ENCODE measurements at places on chromosomes 11 and 22.

DNA sequence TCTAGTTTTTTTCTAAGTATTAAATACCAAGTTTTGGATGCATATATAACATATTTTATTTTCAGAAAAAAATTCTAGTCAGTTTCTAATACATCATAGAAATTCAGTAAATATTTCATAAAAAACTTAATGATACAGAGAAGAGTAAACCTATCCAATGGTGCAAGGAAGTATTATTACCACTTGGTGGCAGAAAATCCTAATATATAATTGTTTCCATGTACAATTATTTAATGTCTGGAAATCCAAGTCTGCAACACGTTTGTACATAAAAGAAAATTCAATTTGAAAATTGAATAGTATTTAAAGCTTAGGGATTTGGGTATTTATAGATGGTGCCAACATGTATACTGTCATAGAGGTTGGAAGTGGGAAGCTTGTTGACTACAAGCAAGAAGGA, 127.0 kb downstream of the TRPC6 start:
- DNase-seq = no peak

DNA sequence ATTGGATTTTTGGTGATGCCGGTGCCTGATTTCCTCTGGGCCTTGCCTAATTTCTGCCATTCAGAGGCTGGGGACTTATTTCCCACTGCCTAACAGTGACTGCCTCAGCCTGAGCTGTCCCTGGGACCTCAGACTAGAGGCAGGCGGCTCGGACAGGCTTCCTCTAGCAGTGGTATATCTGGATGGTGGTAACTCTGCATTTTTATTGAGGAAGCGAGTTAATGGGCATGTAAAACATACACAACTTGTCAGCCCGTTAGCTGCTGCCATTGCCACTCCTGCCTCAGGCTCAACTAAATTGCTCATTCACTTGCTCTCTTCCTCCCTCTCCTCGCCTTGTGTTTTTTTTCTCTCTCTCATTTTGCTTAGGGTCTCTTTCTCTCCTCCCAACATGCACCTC, 561.6 kb downstream of the BUD13 start:
- DNase-seq = no peak

DNA sequence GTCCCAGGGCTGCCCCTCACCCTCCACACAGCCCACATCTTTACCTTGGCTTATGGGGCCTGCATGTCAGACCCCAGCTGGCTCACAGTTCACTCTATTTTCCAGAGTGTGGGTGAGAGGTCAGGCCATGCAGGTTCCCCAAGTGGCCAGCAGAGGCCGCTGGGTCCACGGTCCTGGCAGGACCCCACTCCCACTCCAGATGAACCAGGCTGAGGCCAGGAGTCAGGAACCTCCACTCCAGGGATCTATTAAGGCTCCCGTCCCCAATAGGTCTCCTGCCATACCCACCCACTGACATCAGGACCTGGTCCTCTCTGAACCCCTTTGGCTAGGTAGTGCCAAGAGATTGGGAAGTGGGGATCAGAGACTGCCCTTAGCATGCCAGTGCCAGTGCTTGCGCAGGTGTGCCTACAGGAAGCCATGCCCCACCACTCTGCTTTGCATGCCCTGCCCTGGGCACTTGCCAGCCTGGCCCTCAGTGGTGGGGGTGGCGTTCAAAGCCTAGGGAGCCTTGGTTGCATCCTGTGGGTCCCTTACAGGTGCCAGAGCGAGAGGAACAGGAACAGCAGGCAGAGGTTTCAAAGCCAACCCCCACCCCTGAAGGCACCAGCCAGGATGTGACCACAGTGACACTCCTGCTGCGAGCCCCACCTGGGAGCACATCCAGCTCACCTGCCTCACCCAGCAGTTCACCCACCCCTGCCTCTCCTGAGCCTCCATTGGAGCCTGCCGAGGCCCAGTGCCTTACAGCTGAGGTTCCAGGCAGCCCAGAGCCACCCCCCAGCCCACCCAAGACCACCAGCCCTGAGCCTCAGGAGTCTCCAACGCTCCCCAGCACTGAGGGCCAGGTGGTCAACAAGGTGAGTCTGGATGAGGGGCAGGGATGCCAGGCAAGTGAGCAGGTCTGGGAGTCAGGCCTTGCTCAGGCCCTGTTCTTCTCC, 8.3 kb downstream of the SMTN start:
- DNase-seq = no peak

DNA sequence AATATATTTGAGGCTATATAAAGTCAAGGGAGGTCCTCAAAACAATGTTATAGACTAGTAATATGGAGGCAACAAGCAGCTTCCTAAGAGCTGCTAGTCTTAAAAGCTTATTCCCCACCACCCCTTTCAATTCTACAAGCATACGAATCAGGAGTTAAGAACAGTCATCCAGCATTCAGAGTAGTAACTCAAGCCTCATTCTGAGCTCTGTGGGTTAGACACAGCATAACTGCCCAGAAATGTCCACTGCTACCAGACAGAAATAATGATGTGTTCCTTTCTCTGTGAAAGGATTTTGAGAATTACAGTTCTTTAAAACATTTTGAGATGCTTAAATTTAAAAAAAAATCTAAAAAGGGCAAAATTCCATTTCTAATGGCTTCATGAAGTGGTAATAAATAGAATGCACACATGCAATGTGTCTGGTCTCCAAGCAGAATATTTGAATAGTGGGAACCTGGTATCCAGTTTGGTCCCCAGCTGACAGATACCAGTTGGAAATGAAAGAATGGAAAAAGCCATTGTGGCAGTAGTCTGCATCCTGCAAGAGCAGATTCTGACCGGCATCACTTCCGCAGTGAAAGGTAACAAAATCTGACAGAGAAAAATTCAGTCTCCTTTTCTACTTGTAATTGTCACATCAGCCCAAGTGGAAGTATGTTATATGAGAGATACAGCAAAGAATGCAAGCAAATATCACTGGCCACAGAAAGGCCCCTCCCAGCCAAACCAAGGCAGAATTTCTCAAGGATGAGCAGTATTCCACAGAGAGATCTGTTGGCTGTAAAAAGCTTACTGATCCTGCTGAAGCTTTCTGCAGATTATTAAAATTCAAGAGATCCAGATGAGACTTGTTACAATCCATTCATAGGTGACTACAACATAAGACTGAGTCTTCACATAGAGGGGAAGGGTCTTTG, 310.8 kb upstream of the PITPNB start:
- DNase-seq = peak; percentile 87

GRCh38 chr22:49088801-49089791, 738.6 kb downstream of the BRD1 start:
- no peak for DNase-seq

DNA sequence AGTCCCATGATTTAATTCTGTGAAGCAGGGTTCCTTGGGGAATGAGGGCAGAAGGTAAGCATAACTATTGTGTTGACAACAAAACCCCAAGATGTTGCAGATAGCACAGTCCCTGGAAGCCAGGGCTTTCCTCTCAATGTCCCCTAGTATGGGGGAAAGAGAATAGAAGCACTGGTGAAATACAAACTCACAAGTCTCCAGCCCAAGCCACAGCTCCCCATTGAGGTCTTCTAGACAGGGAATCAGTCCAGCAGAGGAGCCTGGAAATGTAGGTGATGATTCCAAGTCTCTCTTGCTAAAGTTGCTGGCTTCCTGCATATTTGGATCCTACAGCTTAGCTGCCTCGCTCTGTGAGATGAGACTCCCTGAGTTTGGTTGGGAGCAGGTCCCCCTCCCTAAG, 31.7 kb upstream of the DRD2 start:
- no peak for DNase-seq

DNA sequence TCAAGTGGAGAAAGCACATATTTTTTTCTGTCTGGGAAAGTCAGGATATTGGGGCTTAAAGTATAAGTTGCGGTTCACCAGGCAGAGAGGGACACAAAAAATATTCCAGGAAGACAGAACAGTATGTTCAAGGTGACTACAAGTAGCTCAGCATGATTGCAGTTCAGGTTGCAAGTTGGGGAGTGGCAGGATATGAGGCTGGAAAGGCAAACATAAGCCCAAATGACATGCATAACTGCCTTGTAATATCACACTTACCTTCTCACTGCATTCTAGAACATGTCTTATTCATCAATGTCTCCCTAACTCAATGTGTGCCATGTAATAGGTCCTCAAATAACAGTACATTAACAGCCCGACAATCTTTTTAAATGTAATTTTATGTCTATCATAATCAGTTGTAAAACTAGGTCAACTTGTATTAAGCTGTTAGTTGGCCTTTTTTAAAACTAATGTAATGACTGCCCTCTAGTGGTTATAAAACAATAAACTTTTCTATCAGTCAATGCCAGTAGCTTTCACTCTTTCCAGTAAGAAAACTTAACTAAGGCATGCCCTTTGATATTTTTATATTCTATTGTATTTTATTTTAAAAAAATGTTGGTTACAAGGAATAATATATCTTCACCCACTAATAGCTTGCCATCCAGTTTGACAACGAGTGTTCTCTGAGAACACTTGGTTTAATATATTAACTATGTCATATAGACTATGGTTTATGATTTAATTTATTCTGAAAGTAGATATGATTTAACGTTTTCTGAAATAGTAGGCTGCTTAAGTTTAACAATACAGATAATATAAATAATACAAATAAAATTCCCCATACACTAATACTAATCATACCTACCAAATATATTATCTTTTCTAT, 39.4 kb upstream of the CFAP300 start:
- peak; percentile 52 for DNase-seq

DNA sequence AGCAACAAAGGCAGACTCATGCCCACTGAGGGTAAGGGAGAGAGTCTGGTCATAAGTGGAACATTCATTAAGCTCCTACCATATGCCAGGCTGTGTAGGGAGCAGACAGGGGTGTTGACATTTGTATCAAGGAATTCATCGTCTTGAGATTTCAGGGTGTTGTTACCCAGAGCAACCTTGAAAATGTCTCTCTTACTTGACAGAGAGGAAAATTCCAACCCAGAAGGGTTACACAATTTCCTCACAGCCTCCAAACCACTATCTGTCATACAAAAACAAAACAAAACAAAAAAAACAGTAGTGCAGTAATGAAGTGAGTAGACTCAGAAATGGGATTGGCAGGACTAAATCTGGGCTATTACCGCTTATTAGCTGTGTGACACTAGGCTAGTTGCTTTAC, 113.2 kb downstream of the MIAT start:
- peak; percentile 55 for DNase-seq

- no peak for DNase-seq
Measured at GRCh38 chr11:127875131-127875530, 712.2 kb downstream of the ETS1 start.

- no peak for DNase-seq
Measured at GRCh38 chr22:47433627-47434026, 671.2 kb downstream of the TBC1D22A start.

DNA sequence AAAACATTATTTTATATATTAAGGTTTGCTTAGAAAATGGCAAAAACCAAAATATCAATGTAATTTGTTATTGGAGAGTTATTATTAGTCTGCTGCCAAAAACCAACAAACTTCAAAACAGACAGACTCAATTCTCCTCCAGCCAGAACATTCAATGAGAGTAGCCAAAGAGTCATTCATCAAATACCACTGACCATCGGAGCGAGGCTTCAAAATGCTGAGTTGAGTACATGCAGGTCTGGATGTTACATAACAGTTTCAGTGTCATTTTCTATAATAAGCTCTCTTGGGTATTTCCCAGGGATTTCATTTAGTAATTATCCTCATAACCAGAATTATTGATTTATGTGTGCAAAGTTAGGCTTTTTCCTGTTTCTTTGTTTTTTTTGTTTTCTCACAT, 42.6 kb downstream of the CHST1 start:
- no peak for DNase-seq

DNA sequence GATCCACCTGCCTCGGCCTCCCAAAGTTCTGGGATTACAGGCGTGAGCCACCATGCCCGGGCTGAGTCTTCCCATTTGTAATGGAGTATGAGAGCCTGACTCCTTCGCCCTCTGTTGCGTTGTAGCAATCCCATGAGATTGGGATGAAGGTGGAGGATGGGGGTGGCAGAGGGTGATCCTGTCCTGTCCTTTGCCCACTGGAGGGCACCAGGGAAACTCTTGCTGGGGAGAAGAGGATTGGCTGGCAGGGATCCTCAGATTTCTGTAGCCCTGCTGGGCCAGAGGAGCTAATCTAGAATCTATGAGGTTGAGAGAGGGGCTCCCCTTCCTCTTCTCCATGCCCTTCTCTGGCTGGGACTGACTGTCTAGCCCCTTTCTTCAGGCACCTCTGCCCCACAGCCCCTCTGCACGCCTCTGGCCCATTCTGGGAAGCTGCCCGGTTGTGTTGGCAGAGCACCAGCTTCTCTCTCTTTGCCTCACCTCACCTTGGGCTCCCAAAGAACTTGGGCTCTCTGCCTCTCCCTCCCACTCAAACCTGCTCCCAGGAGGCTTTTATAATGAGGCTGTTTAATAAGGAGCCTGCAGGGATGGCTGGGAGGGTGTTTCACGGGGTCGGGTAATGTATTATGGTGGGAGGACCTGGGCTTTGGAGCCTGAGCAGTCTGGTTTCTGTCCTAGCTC, 9.5 kb upstream of the CATSPER1 start:
- no peak for DNase-seq

DNA sequence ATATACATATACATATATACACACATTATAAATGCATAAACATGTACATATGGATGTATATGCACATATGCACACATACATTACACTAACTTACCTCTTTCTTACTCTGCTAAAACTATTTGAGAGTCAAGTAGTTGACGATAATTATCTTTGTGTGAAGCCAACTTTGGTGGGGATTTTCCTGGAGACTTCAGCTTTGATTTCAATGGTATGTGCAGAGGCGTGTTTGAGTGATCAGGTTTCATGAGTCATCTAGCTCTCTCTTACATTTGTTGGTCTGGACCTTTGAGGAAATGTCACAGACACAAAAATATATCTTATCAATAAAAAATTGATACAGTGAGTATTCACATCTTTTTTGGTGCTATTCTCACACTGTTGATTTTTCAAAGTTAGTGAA, 769.1 kb upstream of the LUZP2 start:
- peak; percentile 48 for DNase-seq

GRCh38 chr11:35033011-35033410, 106.0 kb upstream of the CD44 start:
- DNase-seq = no peak

- no peak for DNase-seq
Measured at GRCh38 chr11:2779981-2780849, 80.4 kb upstream of the KCNQ1OT1 start.

GRCh38 chr11:44944181-44944852, 6.4 kb downstream of the TP53I11 start:
- DNase-seq = no peak

GRCh38 chr11:126718276-126718675, 282.3 kb downstream of the KIRREL3 start:
- no peak for DNase-seq

DNA sequence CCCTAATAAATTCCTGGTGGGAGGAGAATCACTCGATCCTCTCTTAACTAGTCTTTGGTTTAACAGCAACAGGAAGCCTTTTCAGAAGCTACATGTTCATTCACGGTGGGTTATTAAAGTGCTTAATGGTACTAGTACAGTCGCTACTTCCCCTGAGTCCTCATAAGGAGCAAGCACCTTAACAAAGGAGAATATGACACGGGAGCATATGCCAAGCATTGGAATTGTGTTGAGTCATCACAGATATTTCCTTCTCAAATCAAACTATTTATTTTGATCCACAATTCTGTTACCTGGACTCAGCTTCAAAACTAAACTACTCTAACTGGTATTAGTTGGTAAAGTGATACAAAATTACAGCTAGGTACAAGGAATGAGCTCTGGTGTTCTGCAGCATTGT, 177.5 kb upstream of the CTSC start:
- no peak for DNase-seq

GRCh38 chr11:86185381-86185750, 59.2 kb upstream of the EED start:
- no peak for DNase-seq

- DNase-seq = no peak
Measured at GRCh38 chr11:22276535-22276934, 61.6 kb upstream of the SLC17A6 start.

GRCh38 chr22:19501897-19502447, 22.2 kb downstream of the CLDN5 start:
- DNase-seq = no peak

Measured in fibroblast of skin of right quadriceps (primary cell).